ENCODE measurements at places on chromosomes 6 and 20.
A peak's percentile ranks its signal among the peaks of the same experiment; 100 is the strongest.

- no peak for DNase-seq
Measured at GRCh38 chr6:133956416-133957049, 3.5 kb downstream of the TBPL1 start.

DNA sequence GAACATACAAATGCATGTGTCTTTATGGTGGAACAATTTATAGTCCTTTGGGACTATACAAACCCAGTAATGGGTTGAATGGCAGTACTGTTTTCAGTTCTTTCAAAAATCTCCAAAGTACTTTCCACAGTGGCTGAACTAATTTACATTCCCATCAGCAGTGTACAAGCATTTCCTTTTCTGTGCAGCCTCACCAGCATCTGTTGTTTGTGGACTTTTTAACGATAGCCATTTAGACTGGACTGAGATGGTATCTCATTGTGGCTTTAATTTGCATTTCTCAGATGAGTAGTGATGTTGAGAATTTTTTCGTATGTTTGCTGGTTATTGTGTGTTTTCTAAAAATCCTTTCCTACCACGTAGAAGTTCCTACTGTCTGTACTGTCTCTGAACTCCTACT lies 327.2 kb upstream of the ZFP64 start:
- no peak for DNase-seq

GRCh38 chr6:159997498-159998101 lies 28.7 kb downstream of the IGF2R start:
- DNase-seq, result no peak

- no peak for DNase-seq
Measured at GRCh38 chr6:6723361-6723760, 134.8 kb downstream of the LY86 start.

DNA sequence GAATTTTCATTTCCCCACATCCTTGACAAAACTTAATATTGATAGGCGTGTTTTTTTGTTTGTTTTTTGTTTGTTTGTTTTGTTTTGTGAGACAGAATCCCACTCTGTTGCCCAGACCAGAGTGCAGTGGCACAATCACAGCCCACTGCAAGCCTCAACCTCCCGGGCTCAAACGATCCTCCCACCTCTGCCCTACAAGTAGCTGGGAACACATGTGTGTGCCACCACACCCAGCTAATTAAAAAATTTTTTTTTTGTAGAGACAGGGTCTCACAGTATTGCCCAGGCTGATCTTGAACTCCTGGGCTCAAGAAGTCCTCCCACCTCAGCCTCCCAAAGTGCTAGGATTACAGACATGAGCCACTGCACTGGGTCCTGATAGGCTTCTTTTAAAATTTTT lies 9.2 kb downstream of the CEP57L1 start:
- DNase-seq, result no peak

DNA sequence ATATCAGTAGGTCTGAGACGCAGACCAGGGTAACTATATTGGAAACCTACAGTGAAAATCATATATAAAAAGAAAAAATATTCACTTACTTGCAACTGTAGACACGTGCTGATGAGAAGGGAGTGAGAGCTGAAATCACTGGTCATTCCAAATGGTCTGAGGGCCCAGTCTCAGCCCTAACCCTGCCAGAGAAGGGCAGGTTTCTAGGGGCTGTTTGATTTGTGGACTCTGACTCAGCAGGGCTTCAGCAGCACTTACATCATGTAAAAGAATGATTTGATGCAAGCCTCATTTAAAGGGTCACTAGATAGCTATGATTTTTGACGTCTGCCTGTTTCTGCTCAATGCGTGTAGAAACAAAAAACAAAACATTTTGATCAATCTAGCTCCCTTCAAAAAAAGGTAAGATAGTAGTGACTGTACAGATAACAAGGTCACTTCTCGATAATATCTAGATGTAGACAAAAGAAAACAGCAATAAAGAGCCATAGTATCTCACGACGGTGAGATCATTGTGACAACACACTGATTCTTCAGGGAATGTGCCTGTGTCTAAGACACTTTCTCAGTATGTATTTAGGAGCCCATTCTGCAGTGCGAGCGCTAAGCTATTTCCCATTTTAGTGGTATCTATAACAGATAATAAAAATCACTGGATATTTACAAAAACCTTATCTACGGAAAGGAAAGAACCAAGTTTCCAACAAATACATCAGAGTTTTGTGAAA lies 307.2 kb downstream of the HIVEP2 start:
- no peak for DNase-seq

- DNase-seq, result no peak
Measured at GRCh38 chr6:53418288-53418687, 69.5 kb upstream of the ELOVL5 start.

DNA sequence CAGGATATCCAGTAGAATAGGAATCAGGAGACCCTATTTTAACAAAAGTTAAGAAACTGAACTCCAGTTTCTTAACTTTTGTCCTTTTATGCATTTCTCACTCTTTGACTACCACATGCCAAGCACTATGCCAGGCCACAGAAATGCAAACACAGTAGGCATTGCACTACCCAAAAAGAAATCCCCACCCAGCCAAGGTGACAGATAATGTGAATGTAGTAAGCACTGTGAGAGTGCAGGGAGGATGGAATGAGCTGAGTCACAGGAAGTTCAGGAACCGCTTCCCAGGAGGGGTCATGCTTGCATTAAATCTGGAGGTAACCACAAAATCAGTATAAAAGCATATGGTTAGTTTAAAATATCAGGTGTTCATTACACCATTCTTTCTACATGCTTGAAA lies 20.1 kb upstream of the FAM83C start:
- no peak for DNase-seq

DNA sequence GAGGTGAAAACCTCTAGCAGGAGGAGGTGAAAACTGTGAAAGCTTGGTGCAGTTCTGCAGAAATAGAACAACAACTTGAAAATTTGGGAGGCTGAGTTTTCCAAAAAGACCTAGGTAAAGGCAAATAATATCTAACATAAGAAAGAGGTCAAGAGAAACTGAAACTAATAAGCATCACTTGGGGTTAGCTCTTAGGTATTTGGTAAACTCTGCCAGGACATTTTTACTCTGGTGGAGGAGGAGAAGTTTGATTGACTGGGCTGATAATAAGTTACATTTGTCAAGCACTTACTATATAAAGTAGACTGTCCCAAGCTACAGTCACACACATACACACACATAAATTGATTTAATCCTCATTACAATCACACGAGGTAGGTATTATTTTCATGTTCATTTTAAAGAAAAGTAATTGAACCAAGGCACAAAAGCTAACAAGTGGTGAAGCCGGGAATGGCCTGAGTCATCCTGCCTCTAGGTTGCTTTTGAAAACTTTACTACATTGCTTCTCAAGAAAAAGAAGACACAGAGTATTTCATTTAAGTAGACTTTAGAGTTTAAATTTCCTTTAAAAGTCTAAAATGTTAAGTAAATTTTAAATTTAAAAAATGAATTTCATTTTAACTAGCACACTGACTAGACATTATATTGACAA lies 275.5 kb downstream of the PTPRK start:
- DNase-seq, result no peak

DNA sequence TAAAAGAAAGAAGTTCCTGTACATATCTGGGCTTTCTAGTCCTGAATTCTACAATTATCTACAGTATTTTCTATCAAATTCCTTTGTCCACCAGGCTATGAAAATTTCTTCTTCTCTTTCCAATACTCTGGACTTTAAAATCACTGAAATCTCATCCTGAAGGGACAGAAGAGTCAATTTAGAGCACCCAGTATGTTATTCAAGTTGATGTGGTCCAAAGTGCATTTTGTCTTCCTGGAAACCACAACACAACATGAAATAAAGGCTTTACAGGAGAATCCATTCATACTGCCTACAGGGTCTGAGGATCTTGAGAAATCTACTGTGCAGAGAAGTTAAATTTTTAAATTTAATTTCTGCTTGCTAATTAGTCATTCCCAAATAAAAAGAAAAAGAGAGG lies 94.9 kb upstream of the ADGRF1 start:
- no peak for DNase-seq

DNA sequence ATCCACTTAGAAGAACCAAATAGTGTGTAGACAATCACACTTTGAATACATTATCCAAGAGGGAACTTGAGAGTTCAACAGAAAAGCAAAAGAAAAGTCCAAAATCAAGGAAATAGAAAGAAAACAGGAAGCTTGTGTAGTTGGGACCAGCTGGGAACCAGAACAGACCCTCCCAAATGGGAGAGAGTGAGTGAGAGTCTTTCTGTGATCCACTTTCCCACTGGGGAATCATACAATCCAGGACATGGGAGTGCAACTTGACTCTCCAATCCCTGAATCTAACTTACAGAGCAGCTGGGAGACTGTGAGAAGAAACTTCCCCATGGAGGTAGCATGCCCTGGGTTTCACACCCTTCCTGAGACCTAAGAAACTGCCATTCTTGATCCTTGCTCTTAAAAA lies 27.0 kb downstream of the TREML4 start:
- no peak for DNase-seq

DNA sequence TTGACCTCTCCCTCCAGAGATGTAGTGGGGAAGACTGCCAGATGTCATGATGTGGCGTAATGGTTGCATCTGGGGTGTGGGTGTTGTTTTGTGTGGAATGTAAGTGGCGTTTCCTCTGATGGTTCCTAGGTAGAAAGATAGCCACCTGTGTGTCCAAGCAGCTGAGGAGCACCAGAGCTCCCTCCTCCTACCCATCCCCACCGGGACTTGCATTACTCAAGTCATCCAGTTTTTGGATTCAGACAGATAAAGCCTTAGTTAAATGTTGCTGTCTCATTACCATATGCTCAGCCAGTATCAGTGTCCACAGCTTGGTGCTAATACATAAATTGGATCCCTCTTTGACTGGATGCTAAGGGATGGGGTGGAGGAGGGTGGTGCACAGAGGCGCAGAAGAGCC lies 282.3 kb downstream of the TBC1D7 start:
- DNase-seq, result no peak

GRCh38 chr6:321158-321438 lies 28.8 kb downstream of the DUSP22 start:
- DNase-seq, result no peak

GRCh38 chr6:49497304-49497703 lies 2.4 kb upstream of the GLYATL3 start:
- no peak for DNase-seq

DNA sequence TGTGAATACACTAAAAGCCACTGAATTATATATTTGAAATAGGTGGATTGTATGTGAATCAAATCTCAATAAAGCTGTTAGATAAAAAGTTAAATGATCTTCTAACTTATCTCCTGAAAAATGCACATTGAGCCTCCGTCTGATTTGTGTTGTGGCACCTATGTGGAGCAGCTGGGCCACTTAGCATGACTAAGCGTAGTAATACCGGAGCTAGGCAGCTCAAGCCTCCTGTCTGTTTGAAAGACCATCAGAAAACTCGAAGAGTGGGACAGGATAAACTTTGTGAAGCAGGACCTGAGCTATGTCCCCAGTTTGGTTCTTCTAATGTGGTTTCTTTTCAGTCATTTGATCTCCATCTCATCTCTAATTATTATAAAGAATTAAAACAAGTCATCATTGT lies 11.0 kb upstream of the NOL7 start:
- no peak for DNase-seq

GRCh38 chr20:38918172-38918571 lies 8.0 kb upstream of the FAM83D start:
- no peak for DNase-seq

DNA sequence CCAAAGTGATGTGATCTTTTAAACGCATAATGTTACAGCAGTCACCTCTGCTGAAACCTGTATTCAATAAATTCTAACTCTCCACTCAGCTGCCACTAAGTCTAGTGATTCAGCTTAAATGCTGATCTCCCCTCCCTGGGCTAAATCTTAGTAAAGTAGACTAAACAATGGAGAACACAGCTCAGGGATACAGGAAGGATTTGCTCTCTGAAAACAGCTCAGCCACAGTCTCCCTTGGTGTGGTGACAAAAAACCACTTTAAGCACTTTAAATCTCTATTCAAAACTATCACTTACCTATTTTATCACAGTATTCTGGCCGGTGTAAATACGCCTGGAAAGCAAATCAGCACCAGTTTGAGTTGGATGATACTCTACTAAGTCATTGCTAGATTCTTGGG lies 130.6 kb downstream of the RFX6 start:
- no peak for DNase-seq

GRCh38 chr6:372336-372911 lies 19.1 kb upstream of the IRF4 start:
- no peak for DNase-seq

DNA sequence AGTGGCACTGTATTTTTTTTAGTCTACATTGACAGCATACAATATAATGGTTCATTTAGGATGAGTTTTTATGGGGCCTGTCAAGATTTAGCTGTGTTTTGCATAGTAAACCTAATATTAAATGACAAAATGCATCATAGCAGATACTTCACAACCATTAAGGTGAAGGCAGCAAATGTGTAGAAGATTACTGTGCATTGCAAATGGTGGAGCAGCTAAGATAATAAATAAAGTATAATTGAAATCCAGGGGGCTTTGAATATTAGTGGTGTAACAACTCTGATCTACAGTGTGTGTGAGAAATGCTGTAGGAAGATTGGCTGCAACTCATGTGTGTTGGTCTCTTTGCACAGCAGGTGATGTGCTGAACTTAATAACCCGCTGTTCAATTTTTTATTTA lies 801.9 kb upstream of the CITED2 start:
- no peak for DNase-seq

DNA sequence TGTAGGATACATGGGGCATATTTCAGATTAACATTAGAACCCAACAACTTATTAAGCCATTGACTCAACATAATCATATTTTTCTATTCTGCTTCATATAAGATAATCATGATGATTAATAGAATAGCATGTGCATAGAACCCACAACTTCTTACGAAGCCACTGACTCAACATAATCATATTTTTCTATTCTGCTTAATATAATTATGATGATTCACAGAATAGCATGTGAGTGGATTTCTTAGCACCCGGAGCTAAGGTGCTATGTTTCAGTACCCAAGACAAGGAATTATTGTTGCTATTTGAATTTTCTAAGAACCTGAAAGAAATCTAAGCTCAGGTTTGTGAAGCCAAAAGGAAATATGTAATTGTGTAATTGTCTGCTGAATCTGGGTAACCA lies 96.8 kb downstream of the TENT5A start:
- no peak for DNase-seq

GRCh38 chr6:30951907-30952469 lies 11.2 kb downstream of the MUCL3 start:
- DNase-seq, result no peak

DNA sequence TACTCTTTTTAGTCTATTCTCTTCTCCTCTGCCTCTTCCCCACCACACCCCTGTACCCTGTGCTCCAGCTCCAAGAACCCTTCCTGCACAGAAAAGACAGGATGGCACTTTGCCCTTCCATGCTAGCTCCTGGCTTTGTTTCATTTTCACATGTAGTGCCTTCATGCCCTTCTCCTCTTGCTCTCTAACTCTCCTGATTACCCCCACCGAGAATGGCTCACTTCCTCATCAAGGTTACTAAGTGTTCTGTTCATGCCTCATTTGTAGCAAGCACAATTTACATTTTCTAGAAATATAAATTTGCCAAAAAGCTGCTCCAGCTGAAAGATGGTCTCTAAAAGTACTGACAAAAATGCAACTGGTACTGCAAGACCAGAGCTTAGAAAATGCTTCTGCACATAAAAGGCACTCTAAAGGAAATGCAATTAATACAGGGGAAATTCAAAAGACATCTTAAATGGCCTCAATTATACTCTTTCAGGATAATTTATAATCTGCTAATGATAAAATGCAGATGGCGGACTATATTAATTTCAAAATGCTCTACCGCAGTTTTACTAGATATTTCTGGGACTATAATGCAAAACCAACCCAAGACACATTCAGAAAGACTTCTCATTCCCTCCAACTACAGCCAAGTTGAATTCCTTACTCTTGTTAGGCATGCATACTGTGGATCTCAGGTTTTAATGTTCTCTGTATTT lies 570.2 kb downstream of the PRKN start:
- DNase-seq, result no peak

- DNase-seq, result peak; percentile 41
Measured at GRCh38 chr6:6885521-6886170, 222.1 kb upstream of the RREB1 start.
